ENCODE measurements at places on chromosomes 12 and 14.

DNA sequence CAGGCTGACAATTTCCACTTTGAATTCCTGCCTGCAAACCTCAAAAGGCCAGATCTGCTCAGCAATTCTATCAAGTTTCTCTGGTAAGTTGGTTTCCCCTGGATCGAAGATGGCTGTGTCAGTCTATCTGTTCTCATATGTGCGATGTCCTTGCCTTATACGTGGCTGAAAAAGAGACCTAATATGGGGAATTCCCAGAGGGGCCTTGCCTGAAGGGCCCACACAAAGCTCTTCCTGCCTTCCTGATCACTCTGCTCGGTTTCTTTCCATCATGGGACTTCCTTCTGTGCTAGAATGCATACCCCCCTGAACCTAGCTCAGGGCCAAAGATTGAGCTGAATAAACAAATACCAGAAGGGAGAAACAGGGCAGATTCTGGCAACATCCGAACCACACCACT, 13.2 kb downstream of the TCL1B start:
- DNase-seq, result no peak

DNA sequence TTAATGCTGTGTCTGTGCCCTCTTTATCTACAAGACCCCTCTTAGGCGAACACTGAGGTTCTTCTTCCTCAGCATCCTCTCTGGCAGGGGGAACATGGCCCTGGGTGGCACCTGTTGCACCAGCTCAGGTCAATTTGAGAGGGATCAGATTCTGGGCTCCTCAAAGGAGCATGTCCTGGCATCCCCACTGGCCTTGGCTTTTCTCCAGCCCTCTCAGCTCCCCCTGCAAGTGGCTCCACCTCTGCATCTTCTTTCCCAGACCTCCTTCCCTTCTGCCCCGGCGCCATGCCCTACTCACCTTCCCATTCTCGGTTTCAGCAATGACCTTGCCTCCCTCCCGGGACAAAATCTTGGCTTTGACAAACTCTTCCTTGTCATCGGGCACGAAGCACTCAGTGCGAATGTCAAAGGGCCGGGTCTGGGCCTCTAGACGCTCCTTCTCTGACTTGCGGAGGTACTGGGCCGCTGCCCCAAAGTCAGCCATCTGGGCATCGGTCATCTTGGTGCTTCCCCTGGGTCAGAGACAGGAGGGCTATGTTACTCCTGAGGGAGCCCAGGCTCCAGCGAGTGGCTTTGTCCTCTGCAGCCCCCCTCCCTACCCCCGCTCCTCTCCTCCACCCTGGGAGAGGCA, 1.2 kb downstream of the MYH6 start:
- DNase-seq, result no peak

DNA sequence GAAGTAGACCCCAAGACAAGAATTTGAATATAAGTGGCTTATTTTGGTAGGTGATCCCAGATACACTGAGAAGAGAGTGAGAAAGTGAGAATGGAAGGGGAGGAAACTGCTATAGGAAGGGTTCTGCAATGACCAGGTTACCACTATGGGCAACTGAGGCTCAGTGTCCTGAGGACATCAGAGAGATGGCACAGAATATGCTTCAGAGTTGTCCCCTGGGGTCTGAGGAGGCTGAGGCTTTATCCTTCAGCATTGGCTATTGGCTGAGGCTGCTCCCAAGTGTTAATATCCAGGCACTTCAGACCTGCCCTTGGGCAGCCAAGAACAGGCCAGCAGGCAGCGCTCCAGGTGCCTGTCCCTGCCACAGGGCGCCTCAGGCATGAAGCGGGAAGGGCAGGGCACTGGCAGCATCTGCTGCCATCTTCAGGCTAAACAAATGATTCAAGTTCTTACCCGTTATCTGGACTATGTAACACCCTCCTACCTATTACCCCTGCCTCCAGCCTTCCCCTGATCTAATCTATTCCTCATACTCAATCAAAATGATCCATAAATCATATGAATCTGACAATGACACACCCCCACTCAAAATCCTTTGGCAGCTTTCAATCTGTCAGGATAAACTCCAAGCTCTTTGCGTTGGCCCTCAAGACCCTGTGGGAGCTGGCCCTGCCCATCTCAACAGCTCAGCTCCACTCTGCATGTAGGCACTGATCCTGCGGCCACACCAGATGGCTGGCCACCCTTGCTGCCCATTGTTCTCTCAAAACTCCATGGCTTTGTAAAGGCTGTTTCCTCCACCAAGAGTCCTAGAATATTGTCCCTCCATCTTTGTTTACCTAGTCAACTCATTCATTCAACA, 42.4 kb downstream of the CKAP4 start:
- no peak for DNase-seq

DNA sequence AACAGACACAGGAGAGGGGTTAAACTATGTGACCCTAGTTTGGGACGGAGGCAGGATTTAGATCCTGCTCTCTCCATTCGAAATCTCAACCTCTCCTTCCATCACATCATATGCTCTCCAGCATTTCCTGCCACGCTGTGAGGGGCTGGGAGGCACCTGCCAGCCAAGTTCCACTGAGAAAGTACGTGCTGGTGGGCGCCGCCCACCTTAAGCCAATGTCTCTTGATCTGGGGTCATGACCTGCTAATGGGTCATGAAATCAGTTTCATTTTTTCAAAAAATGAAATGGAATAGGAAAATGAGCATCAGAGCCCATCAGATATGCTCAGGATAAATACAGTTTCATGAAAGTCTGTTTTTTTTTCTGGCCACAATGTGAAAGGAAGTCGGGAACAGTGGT, 7.2 kb downstream of the MCRS1 start:
- DNase-seq, result no peak

GRCh38 chr12:123050331-123050831, 69.9 kb downstream of the ARL6IP4 start:
- DNase-seq, result peak; percentile 51

- DNase-seq, result no peak
These were observed 103.0 kb upstream of the NTF3 start for GRCh38 chr12:5328669-5329517.

DNA sequence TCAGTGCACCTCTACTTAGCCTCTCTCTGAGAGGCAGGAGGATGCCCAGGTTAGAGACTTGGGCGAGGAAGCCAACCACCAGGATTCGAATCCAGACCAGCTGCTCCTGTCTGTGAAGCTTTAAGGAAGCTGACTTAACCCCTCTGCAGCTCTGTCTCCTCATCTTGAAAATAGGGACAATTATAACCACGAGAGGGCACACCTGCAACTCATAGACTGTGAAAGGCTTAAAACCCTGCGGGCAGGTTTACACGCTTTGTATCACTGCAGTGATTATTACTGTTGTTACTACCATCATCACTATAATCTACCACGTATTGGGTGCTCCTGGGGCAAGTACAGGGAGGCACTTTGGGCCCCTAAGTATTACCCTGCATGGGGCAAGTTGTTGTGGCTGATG, 379.8 kb downstream of the VRK1 start:
- DNase-seq, result no peak

- DNase-seq, result no peak
These were observed 421.5 kb upstream of the MDGA2 start for GRCh38 chr14:48096897-48097296.

All from brain microvascular endothelial cell (primary cell).